ENCODE measurements at places on chromosomes 13 and 19. TPM values are rescaled to one million over a fixed set of nuclear protein-coding genes. Genes with fewer than 3 reads are reported as not detected.

DNA sequence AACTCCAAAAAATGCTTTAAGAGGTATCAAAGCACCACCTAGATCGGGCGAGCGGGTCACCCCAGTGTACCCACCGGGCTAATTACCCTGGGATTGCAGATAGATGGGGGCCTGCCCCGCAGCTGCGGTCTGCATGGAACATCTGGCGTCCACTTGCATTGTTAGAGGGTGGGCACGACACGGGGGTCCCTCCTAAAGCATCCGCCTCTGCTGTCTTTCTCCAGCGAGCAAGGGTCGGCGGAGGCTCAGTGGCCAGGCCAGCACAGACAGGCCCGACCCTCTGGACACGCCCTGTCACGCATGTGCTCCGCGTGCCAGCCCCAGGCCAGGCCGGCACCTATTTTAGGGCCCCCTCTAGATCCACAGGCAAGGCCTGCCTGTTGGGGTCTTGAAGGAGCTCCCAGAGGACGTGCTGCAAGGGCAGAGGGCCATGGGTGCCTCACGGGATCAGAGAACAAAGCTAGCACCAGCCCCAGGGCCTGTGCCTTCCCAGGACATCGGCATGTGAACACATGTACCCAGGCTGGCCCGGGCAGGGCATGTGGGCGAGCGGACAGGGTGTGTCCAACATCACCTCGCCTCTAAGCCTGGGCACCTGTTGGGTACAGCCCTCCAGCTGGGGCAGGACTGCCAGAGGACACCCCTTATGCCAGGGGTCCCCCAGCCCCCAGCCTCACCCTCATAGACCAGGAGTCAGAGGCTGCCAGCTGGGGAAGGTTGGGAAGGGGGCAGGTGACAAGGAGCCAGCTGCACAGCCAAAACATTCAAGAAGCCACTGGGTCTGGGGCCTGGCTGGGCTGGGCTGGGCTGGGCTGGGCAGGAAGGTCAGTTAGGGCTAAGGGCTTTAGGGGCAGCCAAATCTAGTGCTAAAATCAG is 35.6 kb upstream of the NANOS3 start:
- no peak for DNase-seq

DNA sequence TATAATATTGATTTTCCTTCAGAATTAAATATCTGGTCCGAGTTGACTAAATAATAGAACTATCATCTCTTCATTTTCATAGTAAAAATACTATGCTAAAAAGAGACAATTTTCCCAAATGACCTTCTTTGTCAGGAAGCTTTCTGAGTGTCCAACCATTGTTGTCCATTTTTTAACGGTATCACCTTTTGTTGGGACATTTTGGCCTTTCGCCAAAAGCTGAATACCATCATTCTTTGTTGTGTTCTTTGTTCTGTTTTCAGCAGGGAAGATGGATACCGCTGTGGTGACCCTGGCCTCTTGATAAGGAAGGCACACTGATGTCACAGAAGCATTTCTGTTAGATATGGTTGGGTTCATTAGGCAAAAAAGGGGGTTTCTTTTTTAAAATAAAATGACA is 654.4 kb upstream of the GPC6 start:
- no peak for DNase-seq

DNA sequence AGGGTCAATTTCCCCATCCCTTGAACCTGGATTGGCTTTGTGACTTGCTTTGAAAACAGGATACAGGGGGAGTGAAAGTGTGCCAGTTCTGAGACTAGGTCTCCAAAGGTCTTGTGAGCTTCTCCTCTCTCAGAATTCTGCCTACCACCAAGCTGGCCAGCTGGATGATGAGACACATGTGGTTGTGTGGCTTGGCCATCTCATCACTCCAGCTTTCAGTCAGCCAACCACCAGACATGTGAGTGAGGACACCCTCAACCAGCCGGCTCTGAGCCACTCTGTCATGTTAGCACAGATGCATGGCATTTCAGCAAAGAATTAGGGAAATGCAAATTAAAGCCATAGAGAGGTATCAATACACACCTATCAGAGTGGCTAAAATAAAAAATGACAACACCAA is 29.5 kb downstream of the ENOX1 start:
- no peak for DNase-seq

DNA sequence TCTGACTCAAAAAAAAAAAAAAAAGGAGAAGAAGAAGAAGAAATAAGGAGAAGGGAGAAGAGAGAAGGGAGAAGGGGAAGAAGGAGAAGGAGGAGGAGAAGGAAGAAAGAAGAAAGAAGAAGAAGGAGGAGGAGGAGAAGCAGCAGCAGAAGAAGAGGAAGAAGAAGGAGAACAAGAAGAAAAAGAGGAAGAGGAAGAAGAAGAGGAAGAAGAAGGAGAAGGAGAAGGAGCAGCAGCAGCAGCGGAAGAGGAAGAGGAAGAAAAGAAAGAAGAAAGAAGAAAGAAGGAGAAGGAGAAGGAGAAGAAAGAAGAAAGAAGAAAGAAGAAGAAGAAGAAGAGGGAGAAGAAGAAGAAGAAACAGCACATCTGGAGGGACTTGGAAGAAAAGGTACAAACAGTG is 4.1 kb upstream of the CNN1 start:
- DNase-seq: no peak

GRCh38 chr19:5369962-5370367 is 29.4 kb upstream of the PTPRS start:
- no peak for DNase-seq

- no peak for DNase-seq
Observed at GRCh38 chr19:39465956-39466747, 14.5 kb upstream of the TIMM50 start.

MAMSTR gene
- 0.55 TPM for total RNA-seq

GPC5 gene
- 0.67 TPM for total RNA-seq

CGB2 gene
- 2.9 TPM for total RNA-seq

All from astrocyte (in vitro differentiated cells and primary cell).